ENCODE measurements at places on chromosomes 13 and 19.

DNA sequence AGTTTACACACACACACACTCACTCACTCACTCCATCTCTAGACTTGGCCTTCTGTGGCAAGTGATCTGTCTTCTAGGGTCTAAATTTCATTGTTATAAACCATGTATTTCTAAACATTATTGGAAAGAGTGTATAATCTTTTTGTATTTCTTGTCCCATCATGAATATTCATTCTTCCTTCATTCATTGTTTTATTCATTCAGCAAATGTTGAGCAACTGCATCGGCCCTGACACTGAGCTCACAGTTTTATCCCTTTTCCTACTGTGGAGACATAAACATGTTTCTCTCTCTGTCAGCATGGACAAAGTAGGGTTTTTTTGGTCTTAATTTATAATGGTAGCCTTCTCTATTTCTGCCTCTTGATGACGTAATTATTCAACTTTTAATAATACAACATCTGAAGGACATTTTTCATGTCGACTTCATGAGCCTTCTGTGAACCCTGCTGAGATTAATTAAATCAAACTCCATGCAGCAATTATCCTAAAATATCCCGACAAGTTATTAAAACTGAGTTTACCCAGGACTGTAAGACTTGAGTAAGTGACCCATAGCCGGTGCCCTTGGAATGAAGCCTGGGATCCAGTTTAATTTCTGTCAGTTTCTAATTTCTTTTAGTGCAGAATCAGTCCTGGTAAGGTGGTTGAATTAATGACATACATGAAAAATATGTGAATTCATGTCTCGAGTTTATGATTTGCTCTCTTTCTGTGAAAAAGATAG, 7.3 kb downstream of the SPATA13 start:
- no peak for DNase-seq

DNA sequence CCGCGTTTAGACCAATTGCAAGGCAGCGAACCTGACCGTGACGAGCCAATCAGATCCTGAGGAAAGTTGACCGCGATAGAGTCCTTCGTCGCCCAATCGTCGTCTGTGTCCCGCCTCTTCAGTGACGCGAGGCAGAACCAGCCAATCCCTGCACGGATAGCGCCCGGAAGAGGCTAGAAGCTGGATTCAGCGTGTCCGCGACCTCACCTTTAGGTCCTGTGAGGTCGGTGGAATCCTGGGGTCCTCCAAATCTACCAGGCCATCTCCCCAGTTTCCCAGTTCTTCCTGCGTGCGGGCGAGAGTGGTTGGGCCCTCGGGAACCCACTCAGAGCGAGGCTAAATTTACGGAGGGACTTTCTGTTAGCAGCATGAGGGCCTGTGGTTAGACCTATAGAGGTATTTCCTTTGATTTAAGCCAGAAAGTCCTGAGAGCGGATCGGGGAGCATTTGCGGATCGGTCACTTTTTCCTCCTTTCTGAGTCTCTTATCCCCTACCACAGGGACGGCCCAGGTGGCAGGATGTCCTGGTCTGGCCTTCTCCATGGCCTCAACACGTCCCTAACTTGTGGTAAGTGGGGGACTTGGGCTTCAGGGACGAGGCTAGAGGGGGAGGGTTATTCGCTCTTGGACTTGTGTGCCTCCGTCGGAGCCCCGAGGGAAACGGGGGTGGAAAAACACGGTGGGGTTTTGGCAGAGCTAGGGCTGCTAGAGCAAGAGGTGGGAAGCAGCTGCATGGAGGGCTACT, at the start of gene MRPS12:
Gene MRPS12 (plus strand): TSS at position 169 of the 745 bp plus-strand sequence. CDS start 351 bp downstream, at position 520.
- peak; percentile 95 for DNase-seq

DNA sequence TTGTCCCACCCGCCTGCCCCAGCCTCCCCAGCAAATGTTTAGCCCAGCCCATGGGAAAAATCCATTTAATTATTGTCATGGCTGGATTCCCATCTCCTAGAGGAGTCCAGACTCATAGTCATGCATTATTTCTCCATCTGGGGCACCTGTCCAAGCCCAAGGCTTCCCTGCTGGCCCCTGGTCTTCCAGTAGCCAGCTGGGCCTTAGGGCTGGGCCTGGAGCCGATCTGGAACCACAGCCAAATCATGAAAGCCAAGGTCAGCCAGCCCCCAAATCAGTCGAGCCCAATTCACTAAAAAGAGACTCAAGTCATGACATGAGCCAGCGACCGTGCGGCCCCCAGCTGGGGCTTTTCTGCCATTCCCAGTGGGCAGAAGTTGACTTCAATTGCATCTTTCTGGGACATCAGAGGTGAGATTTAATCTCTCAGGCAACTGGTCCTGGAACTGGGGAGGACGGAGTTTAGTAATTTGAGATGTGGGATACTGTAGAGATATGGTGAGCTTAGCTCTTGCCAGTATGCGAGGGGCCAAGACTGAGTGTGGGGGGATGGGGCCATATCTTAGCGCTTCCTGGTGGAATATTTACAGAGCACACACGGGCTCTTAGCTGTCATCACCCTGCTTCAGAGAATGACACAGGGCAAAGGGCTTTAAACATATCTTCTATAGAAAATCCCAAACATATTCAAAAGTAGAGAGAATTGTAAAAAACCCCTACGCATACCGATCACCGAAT, 9.4 kb upstream of the PGLYRP2 start:
- DNase-seq, result no peak

GRCh38 chr19:41597600-41598041, 21.7 kb downstream of the CEACAM21 start:
- DNase-seq, result peak; percentile 63

DNA sequence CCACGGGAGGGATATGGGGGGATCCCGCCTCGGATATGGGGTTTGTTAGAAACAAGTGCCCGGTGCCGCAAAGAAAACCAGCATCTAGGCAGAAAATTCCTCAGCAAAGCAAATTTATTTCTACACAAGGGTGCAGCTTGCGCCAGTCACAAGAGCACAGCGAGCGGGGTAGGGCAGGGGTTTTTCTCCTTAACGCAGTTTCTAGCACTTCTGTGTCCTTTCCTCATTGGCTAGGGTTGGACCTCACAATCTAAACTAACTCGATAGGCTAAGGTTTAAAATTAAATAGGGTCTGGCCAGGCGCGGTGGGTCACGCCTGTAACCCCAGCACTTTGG, 595 bp downstream of the ZNF440 start:
- DNase-seq, result no peak

DNA sequence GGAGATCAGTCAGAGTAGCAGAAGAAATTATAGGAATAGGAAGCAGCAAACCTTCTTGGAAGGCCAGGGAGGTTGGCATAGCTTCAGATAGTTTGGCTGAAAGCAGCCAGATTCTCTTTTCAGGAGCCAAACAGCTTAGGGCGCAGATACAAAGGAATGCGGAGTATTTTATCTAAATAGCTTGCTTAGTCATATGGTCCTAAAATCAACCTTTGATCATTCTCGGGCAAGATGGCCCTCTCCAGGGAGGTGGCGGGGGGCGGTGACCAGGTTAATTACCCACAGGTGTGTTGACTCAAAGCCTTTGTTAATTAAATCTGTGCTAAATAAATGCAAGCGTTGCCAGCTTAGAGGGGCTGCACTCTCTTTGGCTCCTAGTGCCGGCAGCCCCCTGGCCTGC, 12.5 kb upstream of the NCR1 start:
- no peak for DNase-seq
